Activated T-helper 1 cell treated with anti-CD3 and anti-CD28 coated beads, Interleukin-12 subunit alpha, Interleukin-12 subunit beta, Interleukin-2, Interleukin-4 antibody, amounts not matched to agents 30 ng/mL and 10 ng/mL and 1 ng/mL, durations not matched to agents 14 hours and 24 hours and 36 hours (primary cell): ENCODE measurements at places on chromosomes 11 and 22.
A peak's percentile ranks its signal among the peaks of the same experiment; 100 is the strongest.

DNA sequence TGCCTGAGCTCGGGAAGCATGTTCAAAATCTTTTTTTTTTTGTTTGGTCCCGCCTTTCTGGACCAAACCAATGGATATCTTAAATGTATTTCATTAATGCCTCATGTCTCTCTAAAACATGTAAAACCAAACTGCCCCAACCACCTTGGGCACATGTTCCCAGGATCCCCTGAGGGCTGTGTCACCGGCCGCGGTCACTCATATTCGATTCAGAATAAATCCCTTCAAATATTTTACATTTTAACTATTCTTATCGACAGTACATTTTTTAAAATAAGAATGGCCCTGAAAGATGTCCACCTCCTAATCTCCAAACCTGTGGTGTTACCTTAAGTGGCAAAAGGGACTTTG is 2.1 kb downstream of the RNH1 start:
- DNase-seq: no peak

DNA sequence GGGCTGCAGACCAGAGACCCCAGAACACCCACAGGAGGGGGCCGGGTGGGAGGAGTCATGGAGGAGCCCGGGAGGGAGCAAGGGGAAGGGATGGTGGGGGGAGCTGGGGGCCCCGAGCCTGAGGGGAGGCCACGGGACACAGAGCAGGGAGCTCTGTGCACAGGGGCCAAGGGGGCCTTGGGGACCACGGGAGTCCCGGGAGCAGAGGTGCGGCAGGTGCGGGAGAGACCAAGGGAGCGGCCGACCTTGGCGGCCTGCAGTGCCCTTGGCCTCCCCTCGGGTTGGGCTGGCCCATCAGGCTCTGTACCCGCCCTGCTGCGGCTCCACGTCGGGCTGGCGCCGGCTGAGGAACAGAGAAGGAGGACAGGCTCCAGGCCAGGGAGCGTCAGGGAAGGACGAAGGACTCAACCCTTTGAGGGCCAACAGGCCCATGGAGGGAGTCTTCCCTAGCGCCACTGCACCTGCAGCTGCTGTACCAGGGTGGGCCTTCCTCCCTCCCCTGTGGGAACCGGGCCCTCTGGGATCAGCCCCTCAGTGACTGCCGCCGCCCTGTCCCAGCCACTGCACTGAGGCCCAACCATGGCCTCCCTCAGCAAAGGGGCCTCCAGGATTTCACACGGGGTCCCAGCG is 17.8 kb upstream of the BRSK2 start:
- no peak for DNase-seq

GRCh38 chr11:13286279-13286821 is 8.8 kb downstream of the BMAL1 start:
- no peak for DNase-seq

GRCh38 chr22:45422237-45422983 is 8.9 kb downstream of the RIBC2 start:
- no peak for DNase-seq

GRCh38 chr11:119094816-119095065 is 6.9 kb downstream of the DPAGT1 start:
- DNase-seq: peak; percentile 60

DNA sequence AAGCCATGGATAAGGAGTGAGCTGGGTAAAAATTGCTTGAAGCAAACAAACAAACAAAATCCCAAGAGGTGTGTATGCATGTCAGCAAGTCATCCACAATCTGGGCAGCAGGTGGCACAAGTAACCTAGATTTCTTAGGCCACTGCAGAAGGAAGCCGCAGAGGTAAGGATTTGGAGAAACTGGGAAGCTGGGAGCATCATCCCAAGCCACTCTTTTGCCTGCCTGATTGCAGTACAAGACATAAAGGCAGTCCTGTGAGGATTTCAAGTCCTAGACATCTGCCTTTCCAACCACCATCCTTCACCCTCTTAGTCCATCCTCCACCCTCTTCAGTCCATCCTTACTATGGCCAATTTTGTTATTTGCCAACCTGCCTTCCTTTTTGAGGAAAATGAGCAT is 67.2 kb upstream of the BMAL1 start:
- DNase-seq: no peak

- no peak for DNase-seq
These were observed 452 bp downstream of the MACROD1 start for GRCh38 chr11:64165481-64165841.

GRCh38 chr22:50190182-50190940 is 4.6 kb downstream of the TRABD start:
- peak; percentile 81 for DNase-seq

DNA sequence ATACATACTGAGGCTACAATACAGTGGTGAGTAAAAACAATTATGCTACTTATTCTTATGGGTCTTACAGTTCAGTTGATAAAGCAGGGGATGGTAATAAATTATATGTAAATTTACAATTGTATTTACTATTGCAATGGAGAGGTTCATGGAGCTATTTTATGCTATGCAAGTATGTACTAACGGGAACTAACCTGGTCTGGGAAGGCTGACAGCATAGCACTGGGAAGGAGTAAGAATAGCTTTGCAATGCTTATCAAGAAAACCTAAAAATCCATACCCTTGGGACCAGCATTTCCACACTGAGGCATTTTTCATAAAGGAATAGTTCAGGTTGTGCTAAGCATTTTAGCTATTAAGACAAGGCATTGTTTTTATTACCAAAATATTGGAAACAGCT is 700.6 kb downstream of the NELL1 start:
- DNase-seq: no peak

DNA sequence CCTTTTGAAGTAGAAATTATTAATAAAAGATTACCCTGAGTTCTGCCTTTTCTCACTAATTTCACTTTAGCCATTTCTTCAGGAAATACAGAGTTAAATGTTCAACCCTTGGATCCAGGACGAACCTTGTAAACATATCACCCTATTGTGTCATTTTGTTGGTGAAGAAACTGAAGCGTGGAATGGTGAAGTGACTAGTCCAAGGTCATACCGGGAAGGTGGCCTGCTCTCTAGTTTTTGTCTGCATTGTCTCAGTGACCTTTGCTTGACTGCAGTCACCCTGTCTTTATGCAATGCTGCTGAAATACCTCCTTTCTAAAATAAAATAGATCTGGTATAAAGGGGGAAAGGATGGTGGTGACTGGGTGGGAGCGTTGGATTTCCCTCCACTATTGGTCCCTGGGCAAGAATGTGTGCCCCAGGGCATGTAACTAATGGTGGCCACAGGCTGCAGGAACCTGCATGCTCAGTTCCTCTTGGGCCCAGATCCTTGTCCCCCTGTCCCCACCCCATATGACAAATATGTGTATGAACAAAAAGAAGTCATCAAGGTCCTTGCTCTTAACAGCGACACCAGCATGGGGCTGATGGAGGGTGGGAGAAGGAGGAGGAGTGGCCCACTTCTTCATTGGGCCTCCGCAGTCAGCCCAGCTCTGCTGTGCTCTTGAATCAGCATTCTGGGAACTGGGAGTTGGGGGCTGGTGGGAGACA is 977 bp upstream of the SORL1-AS1 start:
- DNase-seq: no peak

- no peak for DNase-seq
These were observed 12.8 kb downstream of the CXCR5 start for GRCh38 chr11:118896472-118896913.

- DNase-seq: no peak
These were observed 27.9 kb upstream of the SLC36A4 start for GRCh38 chr11:93225662-93226061.

- no peak for DNase-seq
These were observed 53.7 kb downstream of the ARHGEF12 start for GRCh38 chr11:120389693-120390584.

DNA sequence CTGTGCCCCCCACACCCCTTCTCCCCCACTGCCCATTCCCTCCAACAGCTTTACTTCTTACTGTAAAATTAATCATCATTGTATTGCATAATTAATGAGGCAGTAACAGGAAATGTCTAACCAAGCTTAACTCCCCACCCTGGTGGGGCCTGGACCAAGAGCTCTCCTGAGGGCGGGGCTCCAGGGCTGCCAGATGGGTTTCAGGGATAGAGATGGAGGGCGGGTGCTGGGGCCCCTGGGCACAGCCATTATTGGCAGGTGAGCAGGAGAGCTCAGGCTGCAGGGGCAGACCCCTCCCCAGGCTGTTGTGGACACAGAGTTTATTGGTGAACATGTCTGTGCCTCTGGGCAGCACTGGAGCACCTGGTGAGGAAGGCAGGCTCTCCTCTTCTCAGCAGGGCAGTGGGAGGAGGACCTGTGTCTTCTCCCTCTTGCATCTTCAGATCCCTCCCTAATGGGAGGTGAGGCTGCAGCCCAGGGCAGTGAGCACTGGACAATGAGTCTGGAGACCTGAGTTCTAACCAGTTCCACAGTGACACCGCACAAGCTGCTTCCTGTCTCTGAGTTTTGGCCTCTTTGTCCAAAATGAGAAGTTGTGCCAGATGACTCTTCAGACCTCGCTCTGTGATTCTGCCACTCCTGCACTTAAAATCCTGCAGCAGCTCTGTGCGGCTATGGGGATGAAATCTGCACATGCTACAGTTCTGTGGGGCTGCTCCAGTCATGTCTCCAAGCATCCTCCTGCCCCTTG is 233.3 kb downstream of the CEP164 start:
- DNase-seq: no peak

- peak; percentile 80 for DNase-seq
These were observed 15.8 kb upstream of the EHD1 start for GRCh38 chr11:64894070-64894811.

DNA sequence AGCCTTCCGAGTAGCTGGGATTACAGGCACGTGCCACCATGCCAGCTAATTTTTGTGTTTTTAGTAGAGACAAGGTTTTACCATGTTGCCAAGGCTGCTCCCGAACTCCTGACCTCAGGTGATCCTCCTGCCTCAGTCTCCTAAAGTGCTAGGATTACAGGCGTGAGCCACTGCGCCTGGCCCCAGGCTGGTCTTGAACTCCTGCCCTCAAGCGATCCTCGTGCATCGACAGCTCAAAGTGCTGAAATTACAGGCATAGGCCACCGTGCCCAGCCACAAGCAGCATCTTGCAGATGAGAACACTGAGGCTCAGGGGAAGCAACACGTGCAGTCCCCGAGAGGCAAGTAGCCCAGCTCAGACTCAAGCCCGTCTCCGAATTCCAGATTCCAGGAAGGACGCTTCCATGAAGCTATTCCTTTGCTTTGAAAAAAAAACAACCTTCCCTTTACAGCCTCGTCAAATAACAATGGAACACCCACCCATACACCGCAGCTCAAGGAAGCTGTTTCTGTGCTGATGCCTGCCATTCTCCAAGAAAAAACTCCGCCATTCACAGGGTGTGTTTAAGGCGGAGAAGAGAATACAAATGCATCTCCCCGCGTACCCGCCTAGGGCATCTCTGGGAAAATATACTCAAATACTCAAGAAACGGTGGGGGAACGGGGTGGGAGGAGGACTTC is 34.5 kb upstream of the PDGFB start:
- DNase-seq: no peak

DNA sequence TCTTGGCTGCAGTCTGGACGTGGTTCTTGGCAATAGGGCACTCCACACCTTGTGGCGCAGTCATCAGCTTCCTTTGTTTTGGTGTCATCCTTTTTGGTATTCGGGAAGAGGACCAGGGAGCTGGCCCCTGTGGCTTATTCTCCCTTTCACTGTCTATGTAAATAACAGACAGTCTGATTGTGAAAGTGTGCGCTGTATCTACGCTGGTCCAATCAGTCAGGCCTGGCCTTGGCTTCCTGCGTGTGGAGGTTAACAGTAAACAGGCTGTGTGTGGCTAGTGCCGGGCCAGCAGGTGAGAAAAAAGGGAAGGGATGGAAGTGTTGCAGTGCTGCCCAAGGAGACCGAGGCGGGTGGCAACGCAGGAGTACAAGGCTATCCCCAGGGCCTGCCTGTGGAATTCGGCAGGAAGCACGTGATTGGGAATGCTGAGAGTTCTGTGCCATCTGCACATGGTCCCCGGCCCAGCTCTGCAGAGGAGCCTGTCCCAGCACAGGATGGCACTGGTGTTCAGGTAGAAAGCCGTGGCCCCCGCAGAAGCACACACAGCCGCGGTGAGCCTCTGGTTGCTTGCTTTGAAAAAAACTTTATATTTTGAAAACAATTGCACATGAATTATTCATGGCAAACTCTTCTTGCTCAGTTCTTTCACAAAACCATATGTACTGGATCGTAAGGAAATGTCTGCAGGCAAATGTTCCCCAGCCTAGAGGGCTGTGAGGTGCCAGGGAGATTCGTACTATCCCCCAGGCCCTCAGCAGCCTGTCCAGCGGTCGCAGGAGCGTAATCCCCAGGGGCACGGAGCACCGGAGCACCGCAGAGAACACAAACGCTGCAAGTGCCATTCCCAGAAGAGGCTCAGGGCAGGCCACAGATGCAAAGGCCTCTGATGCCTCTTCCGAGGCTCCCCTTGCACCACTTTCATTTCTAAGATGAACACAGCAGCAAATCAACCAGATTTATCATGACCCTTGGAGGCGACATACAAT is 174.5 kb downstream of the EFCAB6 start:
- no peak for DNase-seq

DNA sequence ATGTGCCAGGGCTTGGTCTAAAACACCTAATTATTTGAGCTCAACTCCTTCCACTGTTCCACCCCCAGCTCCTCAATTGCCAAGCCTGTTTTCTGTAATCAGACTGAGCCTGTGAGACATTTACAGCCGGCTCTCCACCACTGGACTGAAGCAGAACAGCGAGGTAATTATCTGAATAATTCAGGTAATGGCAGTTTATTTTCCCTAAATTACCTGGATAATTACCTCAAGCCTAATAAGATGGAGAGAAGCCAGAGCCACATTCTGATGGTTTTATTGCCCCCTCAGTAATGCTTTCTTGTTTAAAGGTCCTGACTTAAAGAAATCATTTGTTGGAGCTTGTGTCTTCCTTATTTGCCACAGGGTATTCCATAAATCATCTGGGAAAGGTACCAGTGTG is 64.2 kb downstream of the FZD4 start:
- no peak for DNase-seq

- DNase-seq: no peak
These were observed 64.8 kb downstream of the PHF21B start for GRCh38 chr22:44944883-44945601.

- no peak for DNase-seq
These were observed 23.5 kb downstream of the PKNOX2 start for GRCh38 chr11:125188021-125188420.

DNA sequence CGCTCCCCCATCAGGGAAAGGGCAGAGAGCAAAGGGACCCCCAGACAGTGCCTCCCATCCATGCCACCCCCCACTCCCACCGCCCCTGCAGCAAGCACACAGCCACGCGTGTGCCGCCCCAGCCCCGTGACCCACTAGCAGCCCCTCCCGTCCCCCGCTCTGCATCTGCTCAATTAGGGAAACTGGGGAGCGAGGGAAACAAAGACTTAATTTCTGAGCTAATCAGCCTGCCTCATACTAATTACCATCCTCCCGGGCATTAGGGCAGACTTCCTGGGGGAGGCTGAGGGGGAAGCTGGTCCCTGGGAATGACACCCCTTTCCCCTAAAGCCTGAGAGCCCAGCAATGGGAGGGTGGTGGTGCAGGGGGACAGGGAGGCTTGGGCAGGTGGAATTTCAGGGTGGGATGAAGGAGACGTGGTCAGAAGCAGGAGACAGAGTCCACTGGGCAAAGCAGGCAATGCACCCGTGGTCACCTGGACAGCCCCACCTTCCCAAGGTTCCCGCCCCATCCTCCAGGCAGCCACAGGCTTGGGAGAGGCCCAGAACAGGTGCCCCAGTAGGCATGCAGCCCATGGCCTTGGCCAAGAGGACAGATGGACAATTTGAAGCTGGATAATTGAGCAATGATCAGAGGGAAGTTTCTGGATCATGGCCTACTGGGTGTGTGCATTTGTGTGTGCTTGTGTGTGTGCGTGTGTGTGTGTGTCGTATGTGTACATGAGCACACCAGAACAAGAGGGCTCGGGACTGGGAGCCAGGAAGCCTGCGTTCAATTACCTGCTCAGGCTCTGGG is 20.6 kb downstream of the ELFN2 start:
- no peak for DNase-seq
